ENCODE measurements at places on chromosomes 6 and 20.
A peak's percentile ranks its signal among the peaks of the same experiment; 100 is the strongest.

GRCh38 chr6:7631466-7631865 lies 41.5 kb downstream of the SNRNP48 start:
- H3K4me1 ChIP-seq: no peaks in the 10 kb centered on the region
- no peak for DNase-seq
- no peaks in the 10 kb centered on the region for H3K36me3 ChIP-seq
- H3K27me3 ChIP-seq: no peaks in the 10 kb centered on the region

- H3K27ac ChIP-seq: no peak overlapping the region
- no peak overlapping the region for H3K4me3 ChIP-seq
- DNase-seq: no peak
- H3K36me3 ChIP-seq: peaks cover 5% of the 10 kb centered on the region
- no peaks in the 10 kb centered on the region for H3K4me1 ChIP-seq
Measured at GRCh38 chr6:166411721-166412151, 29.0 kb upstream of the MPC1 start.

GRCh38 chr6:18276610-18277236 lies 12.4 kb upstream of the DEK start:
- no peak for DNase-seq
- H3K27ac ChIP-seq: no peak overlapping the region
- H3K4me1 ChIP-seq: peaks cover 11% of the 10 kb centered on the region
- peaks cover 8% of the 10 kb centered on the region for H3K27me3 ChIP-seq
- H3K4me3 ChIP-seq: peak overlapping the region; percentile 61
- H3K36me3 ChIP-seq: no peaks in the 10 kb centered on the region

GRCh38 chr20:61935926-61936700 lies 129.6 kb downstream of the TAF4 start:
- H3K4me1 ChIP-seq: no peaks in the 10 kb centered on the region
- H3K4me3 ChIP-seq: no peak overlapping the region
- no peak for DNase-seq
- H3K27me3 ChIP-seq: no peaks in the 10 kb centered on the region
- H3K36me3 ChIP-seq: no peaks in the 10 kb centered on the region

DNA sequence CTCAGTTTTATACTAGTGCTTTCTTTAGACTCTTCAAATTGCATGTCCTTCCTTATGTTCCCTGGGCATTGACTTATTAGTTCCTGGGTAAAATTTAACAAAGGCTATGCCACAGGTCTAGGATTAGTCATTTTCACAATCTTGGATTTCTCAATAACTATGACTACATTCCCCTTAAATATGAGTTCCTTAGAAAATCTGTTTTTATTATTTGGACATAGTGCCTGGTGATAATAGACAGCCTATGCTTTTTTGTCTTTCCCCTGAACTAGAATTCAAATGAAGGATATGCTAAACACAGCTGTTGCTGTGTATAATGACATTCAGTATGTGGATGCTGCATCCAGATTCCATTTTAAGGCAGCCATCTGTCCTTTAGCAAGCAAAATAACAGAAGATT lies 1252.8 kb upstream of the GJE1 start:
- no peaks in the 10 kb centered on the region for H3K4me1 ChIP-seq
- no peak overlapping the region for H3K27ac ChIP-seq
- no peaks in the 10 kb centered on the region for H3K27me3 ChIP-seq
- no peak for DNase-seq
- H3K36me3 ChIP-seq: no peaks in the 10 kb centered on the region
- no peak overlapping the region for H3K4me3 ChIP-seq

GRCh38 chr20:12171923-12172524 lies 254.3 kb downstream of the BTBD3 start:
- H3K36me3 ChIP-seq: no peaks in the 10 kb centered on the region
- no peaks in the 10 kb centered on the region for H3K4me1 ChIP-seq
- no peaks in the 10 kb centered on the region for H3K27me3 ChIP-seq
- no peak overlapping the region for H3K4me3 ChIP-seq
- H3K27ac ChIP-seq: no peak overlapping the region

Data from thoracic aorta (tissue), 2 donors.